Testis (tissue), 5 donors: ENCODE measurements at places on chromosomes 11 and 22.

- no peak for DNase-seq
Measured at GRCh38 chr11:122714484-122714883, 59.0 kb downstream of the UBASH3B start.

DNA sequence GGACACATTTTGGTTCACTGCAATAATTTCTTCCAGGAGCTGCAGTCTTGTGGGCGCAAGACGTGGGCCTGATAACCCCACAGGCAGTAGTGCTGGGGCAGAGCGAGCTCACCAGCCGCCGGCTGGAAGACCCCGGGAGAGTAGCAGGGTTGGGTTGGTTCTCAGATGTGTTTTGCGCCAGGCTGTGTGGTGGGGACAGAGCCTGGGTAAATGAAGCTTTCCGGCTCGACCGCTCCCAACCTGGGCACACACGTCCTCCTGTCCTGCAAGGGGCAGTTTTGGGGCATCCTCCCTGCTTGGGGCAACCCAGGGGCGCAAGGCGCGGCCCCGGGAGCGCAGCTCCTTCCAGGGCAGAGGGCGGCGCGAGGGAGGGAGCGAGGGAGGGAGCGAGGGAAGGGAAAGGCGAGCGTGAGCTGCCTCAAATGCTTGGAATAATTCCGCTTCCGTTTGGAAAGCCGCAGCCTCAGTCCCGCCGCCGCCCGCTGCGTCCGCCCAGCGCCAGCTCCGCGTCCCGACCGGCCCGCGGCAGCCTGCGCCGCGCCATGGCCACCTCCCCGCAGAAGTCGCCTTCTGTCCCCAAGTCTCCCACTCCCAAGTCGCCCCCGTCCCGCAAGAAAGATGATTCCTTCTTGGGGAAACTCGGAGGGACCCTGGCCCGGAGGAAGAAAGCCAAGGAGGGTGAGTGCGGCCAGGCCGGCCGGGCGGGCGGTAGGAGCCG is at the start of gene PARVA:
PARVA (plus strand) TSS at position 466 of the 718 bp plus-strand sequence; CDS start at position 543, 77 bp downstream.
- DNase-seq: peak; percentile 55

DNA sequence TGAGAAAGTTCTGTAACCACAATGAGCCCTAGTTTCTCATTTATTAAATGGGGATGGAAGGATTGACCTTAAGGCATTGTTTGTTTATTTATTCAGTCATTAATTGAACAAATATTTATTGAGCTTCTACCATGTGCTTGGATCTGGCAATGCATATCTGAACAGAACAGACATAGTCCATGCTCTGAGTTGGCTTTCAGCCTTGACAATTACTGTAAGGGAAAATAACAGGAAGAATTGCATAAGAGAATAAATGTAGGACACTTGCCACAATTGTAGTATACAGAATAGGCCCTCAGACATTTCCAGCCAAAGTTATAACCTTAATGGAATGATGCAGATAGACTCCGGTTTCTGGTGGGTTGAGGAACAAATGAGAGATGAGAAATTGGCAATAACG is 160.5 kb upstream of the TTC12 start:
- no peak for DNase-seq

DNA sequence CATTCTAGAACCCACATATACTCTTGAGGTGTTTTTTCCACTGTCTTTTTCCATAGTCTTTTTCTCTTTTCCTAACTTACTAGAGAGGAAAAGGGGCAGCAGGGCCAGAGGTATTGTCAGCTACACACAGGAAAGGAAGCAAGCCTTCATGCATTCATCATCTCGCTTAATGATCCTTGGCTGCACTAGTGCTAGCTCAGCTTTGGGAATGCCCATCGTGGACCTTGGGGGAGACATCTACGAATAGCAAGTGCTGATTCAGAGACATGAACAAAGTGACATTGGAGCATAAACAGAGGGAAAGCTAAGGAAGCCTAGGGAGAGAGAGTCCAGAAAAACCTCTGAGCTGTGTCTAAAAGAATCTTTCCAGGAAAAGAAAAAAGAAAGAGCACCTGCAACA is 466.3 kb upstream of the ARHGAP42 start:
- no peak for DNase-seq

GRCh38 chr22:23178512-23179254 is 1.6 kb upstream of the BCR start:
- DNase-seq: peak; percentile 71

- DNase-seq: peak; percentile 22
Measured at GRCh38 chr22:28442711-28443525, 236.7 kb downstream of the TTC28 start.

- DNase-seq: no peak
Measured at GRCh38 chr11:45037434-45038005, 86.8 kb upstream of the TP53I11 start.

- DNase-seq: no peak
Measured at GRCh38 chr11:1479678-1480118, 6.9 kb downstream of the MOB2 start.

DNA sequence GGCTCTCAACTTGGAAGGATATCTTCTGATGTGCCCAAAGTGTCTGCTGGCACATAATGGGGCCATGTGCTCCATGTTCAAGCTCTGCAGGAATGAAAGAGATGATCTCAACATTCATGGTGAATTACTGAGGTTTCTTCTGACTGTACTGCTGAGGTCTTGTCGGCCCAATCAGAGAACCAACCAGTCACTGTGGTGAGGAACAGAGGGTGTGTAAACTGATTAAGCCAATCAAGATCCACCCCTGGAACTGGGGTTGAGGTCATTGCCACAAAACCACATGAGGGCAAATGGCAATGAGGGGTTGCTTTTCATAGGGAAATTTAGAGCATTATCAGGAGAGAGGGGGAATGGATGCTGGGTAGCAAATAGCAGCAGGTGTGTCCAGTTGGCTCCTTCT is 152.3 kb upstream of the RAG2 start:
- DNase-seq: no peak

DNA sequence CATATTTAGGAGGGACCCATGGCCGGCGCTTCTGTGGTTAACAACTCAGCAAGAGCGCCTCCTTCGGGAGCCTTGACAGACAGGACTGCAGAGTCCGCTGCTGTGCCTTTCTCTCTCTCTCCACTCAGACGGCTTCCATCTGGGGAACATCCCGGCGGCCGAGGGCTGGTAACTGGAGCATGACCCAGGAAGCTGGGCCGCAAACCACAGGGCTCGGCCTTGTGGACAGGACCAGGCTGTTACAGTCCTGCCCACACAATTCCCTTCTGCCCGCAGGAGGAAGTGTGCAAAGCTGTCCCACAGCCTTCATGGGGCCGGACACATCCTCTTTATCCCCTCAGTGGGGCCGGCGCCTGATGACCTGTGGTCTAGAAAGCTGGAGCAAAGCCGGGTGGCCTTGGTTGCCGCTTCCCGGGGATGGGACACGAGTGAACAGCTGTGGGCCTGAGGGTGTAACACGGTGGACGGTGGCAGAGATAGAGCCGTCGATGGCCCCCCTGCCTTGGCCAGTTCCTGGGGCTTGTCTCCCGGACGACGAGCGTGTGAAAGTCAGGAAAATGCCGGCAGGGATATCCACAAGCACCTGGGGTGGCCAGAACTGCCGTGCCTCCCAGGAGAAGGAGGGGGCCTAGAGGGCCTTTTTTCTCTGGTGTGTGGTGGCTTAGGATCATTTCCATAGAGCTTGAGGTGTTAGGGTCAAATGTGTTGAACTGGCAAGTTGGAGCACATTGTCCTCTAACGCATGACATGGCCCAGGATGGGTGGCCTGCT is 50.1 kb downstream of the FBLN1 start:
- peak; percentile 62 for DNase-seq

DNA sequence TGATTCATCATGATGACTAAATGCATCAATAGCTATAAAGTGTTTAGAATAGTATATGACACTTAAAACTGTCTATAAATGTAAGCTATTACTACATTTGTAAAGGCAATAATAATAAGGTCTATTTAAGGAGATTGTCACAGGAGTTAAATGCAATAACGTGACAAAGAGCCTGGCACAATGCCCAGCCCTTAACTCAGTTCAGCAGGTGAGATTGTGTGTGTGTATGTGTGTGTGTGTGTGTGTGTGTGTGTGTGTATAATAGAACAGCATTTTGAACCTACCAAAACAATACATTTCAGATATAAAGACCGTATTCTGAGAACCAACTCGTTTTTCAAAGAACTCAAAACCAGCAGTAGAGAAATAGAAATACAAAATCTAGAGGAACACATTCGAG is 177.5 kb downstream of the MYO18B start:
- DNase-seq: no peak

- peak; percentile 82 for DNase-seq
Measured at GRCh38 chr22:37019309-37020191, at the start of the genes MPST and TST. Gene MPST, plus strand, starts transcription at chr22:37019742. Its CDS starts 95 bp downstream, at chr22:37019837. Gene TST, minus strand, starts transcription at chr22:37019447. Its CDS starts 715 bp downstream, at chr22:37018732.

DNA sequence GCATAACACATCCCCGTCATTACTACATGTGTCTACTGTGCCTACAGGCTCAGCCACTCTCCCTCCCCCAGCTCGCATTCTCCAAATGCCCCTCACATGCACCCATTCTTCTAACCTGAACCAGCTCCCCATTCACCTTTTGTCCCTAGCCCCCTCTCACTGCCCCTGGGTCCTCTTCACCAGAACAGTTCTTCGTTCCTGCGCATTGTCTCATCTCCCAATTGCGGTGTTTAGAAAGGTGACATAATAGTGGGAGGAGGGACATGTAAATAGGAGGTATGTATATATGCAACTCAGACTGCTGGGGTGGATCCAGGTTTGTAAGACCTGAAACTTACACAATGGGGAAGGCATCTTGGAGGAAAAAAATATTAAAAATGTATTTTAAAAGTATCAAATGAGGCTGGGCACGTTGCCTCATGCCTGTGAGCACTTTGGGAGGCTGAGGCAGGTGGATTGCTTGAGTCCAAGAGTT is 4.7 kb upstream of the VSIG2 start:
- no peak for DNase-seq

DNA sequence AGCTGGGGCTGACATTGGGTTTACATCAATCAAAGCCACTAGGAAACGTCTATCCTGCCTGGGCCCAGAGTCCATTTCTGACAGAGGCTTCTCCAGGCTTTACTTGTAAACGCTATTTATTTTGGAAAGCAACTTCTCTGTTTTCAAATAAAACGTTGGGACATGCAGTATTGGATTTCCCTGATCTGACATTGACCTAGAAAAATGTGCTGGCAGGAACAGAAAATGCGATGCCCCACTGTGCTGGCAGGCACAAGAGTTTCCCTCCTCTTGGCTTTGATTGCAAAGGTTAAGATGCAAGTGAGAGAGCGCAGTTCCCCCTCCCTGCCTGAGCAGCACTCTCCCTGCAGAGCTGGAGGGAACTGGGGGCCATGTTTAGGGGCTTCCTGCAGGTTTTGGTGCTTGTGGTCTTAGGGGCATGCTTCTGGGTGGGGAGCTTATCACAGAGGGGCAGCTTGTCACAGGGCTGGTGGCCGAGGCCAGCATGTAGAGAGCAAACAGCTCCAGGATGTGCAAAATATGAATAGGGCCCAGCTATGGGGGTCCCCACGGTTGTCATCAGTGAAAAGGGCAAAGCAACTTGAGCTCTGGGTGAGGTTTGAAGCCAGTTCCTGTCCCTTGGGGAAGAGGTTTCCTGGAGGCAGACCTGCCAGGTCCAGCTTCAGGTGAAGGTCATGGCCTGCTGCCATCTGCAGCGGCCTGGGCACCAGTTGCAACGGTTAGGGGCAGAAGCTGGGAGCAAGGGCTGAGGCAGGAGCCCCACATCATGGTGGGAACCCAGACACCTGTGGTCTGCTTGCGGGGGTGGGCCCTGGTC is 42.3 kb upstream of the DKK3 start:
- no peak for DNase-seq

DNA sequence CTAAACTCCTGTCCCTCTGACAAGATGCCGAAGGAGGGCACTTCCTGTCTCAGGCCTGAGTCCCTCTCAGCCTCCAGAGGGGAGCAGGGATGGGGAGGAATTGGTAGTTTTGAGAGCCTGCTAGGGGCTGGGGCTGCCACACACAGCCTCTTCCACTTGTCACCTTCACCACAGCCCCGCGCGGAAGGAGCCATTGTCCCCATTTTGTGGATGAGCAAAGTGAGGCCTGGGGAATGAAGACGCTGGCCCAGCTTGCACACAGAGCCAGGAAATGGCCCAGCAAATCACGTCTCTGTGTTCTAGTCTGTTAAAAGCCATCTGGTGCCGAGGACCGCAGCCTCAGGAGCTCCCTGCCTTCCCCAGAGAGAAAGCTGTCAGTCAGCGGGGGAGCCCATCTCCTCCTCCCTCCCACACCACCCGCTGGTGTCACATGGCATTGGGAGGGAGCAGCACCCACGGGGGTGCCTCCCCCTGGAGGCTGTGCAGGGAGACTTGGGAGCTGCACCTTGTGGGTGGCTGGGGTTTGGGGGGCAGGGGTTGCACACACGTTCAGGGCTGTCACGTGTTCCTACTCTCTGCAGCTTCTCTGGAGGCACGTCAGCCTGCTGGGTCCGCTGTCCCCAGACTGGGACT is 34.6 kb downstream of the RASD2 start:
- no peak for DNase-seq

GRCh38 chr11:114036147-114036811 is 23.2 kb upstream of the ZBTB16 start:
- DNase-seq: peak; percentile 87

DNA sequence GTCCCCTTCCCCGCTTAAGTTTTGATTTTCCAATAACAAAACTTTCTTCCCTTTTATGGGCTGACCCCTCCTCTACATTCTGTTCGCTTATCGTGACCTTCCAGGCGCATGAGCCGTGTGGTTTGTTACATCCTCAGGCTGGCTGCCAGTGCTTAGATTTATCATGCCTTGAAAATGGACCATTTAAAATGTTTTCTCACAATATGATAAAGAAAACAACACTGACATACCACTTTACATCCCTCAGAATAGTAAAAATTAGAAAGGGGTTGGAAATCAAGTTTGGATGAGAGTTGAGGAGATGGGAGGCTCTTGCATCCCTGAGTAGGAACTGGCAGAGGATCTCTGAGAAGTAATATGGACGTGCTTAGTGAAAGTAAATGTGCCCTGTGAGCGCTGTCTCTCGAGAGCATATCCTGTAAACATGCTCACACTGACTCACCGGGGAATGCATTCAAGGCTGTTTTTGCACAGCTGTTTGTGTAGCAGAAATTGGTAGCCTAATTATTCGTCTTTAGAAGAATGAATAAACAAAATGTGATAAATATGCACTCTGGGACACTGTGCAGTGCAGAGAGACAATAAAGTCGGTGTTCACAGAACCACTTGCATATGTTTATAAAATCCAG is 17.1 kb upstream of the TOLLIP start:
- no peak for DNase-seq

GRCh38 chr11:82462608-82463242 is 270.9 kb downstream of the FAM181B start:
- DNase-seq: no peak

DNA sequence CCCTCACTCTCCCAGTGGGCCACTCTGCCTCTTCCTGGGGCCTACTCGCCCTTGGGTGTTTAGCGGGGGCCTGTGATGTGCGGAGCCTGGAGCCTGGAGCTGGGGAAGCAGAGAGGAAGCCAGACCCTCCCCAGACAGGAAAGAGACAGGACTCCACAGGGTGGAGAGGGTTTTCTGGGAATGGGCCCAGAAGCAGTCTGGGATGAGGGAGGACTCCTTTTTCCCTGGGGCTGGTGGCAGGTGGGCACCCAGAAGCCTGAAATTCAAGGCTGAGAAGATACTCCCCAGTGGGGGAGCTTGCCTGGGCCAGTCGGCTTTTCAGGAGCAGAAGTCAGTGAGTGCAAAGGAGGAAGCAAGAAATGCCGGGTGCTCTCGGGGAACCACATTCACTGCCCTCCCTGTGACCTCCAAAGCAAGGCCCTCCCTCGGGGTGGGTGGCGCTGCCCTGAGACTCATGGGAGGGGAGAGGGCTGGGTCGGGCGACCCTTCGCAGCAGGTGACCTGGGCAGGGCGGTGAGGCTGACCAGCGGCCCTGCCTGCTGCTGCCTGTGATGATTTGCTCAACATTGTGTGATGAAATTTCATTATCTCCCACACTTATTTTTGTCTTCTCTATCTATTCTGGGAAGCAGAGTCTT is 1377.4 kb downstream of the BRD1 start:
- no peak for DNase-seq

- DNase-seq: no peak
Measured at GRCh38 chr11:91244912-91245311, 979.7 kb upstream of the FAT3 start.
